MM.1S (cell line): ENCODE measurements at places on chromosomes 6 and 20.

DNA sequence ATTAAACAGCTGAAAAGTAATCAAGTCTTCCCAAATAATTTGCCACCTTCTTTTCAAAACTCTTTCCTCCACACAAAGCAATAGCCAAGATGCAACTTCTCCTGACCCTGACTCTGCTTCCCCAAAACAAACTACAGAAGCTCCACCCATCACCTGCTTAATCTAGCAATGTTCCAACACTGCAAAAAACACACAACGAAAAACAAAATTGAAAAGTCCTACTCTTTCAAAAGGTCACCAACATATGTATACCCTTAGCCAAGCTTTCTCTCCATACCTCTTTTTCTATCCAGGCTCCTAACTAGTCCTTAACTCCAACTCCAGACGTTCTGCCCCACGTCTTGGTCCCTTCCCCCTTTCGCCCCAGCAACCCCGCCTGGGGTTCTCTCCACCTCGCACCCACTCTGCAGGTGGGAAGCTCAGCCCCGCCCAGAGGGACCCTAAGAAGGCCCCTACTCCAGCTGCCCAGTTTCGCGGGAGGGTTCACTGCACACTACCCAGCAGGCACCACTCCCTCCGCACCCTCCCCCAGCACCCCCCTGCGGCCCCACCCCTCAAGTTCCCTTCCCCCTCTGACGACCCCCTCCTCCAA lies 717 bp downstream of the CSNK2A1 start:
- H3K36me3 ChIP-seq = no peaks in the 10 kb centered on the region
- H3K4me3 ChIP-seq = peak overlapping the region; percentile 85
- no peak overlapping the region for H3K27ac ChIP-seq
- no peaks in the 10 kb centered on the region for H3K27me3 ChIP-seq
- H3K4me1 ChIP-seq = peaks cover 12% of the 10 kb centered on the region

DNA sequence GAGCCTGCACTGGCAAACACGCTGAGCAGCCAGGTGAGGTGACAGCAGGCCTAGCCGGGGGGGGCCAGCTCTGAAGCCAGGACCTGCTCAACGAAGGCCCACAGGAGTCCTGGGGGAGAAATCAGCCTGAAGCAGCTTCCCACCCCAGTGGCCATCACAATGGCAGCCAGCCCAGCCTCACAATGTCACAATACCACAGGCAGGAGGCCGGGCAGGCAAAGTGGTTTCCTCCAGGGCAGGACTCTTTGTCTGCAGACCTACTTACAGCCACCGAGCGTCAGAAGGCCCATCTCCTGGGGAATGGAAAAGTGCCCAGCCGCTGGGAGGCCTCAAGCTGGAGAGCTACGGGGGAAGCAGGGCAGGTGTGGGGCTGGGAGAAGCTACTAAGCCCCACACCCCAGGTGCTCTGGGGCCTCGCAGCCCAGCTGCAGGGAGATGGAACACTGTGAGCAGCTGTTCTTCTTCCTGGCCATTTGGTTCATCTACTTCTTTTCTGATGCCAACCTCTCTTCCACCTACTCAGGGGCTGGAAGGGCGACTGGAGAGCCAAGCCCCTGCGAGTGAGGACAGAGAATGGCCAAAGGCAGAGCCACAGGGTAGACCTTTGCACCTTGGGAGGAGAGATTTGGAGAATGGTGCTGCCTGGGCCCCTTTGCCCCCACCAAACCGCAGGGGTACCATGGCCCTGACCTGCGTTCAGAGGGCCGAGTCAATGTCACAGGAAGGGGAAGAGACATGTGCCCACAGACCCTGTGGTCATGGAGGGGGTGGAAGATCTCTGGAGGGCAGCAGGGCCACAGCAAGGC lies 22.3 kb upstream of the AVP start:
- no peaks in the 10 kb centered on the region for H3K27me3 ChIP-seq
- peaks cover 10% of the 10 kb centered on the region for H3K4me1 ChIP-seq
- H3K4me3 ChIP-seq = no peak overlapping the region
- H3K36me3 ChIP-seq = no peaks in the 10 kb centered on the region

- H3K4me1 ChIP-seq = peaks cover 5% of the 10 kb centered on the region; the same call in 1 of the 2 replicates
- H3K4me3 ChIP-seq = no peak overlapping the region
- H3K27ac ChIP-seq = no peak overlapping the region
- H3K27me3 ChIP-seq = no peaks in the 10 kb centered on the region; the same call in 1 of the 2 replicates
- DNase-seq = no peak
These were observed 12.1 kb upstream of the SERINC3 start for GRCh38 chr20:44533928-44534327.

GRCh38 chr6:6810727-6811126 lies 222.2 kb downstream of the LY86 start:
- no peaks in the 10 kb centered on the region for H3K27me3 ChIP-seq
- DNase-seq = peak; percentile 55
- H3K27ac ChIP-seq = peak overlapping the region; percentile 75
- peaks cover 29% of the 10 kb centered on the region for H3K4me1 ChIP-seq
- peak overlapping the region; percentile 52 for H3K4me3 ChIP-seq

- no peak overlapping the region for H3K4me3 ChIP-seq
- no peaks in the 10 kb centered on the region for H3K36me3 ChIP-seq
- H3K4me1 ChIP-seq = peaks cover 5% of the 10 kb centered on the region; the same call in 1 of the 2 replicates
- H3K27me3 ChIP-seq = no peaks in the 10 kb centered on the region
These were observed 86.0 kb downstream of the MYB start for GRCh38 chr6:135267085-135267484.

DNA sequence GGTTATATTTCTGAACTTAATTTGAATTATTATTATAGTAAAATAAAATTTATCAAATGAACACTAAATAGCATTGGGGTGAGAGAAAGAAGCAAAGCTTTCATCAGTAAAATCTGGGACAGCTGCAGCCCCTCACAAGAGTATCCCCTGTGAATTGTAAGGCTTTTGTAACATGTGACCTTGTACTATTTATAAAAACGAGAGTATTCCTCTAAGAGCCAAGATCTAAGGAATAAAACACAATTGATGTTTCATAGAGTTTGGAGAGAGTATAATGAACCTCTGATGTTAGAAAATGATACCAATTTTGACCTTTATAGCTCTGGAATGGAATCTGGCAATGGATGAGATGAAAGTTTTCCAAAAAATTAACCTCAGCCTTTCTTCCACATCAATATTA lies 617.2 kb upstream of the ID4 start:
- no peak for DNase-seq
- no peaks in the 10 kb centered on the region for H3K36me3 ChIP-seq
- H3K27ac ChIP-seq = no peak overlapping the region
- H3K4me1 ChIP-seq = no peaks in the 10 kb centered on the region
- H3K4me3 ChIP-seq = no peak overlapping the region
